ENCODE measurements at places on chromosomes 11 and 22. TPM values are rescaled to one million over a fixed set of nuclear protein-coding genes. Genes with fewer than 3 reads are reported as not detected.

Gene DGCR6
- 0.13 TPM for polyA plus RNA-seq

Gene SIAE
- polyA plus RNA-seq: 2.9 TPM

Gene PLEKHB1
- polyA plus RNA-seq: 10.6 TPM

Gene CHST1
- polyA plus RNA-seq: not detected

Gene RNF215
- polyA plus RNA-seq: 0.38 TPM

Gene GRK3
- polyA plus RNA-seq: 0.14 TPM

Gene TRIM49B
- not detected for polyA plus RNA-seq

Gene SLC22A25
- polyA plus RNA-seq: not detected

Gene KRTAP5-2
- not detected for polyA plus RNA-seq
